ENCODE measurements at places on chromosomes 7 and 10.

DNA sequence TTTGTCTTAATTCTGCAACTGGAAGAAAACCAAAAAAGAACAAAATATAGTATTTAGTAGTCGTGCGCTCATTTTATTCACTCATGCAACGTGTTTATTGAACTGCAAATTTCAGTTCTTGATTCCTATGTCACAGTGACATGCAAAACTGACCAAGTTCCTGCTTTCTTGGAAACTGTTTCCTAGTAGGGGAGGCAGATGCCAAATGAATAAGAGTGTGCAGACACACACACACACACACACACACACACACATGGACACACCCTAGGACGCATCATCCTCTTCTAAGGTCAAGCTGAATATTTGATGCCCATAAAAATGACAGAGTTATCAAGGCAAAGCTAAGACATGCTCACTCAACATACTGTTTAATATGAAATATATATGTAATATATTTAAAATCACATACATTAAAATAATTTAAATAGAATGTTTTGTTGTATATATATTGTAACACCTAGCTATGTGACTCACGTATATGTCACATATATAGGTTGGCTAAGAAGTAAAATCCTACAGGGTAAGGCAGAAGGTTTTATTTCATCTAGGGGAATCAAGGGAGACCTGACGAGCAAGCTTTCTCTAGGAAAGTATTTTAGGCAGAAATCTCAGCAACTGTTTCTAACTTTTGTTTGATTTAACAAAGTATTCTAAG, 79.6 kb downstream of the SVIL start:
- DNase-seq: no peak

DNA sequence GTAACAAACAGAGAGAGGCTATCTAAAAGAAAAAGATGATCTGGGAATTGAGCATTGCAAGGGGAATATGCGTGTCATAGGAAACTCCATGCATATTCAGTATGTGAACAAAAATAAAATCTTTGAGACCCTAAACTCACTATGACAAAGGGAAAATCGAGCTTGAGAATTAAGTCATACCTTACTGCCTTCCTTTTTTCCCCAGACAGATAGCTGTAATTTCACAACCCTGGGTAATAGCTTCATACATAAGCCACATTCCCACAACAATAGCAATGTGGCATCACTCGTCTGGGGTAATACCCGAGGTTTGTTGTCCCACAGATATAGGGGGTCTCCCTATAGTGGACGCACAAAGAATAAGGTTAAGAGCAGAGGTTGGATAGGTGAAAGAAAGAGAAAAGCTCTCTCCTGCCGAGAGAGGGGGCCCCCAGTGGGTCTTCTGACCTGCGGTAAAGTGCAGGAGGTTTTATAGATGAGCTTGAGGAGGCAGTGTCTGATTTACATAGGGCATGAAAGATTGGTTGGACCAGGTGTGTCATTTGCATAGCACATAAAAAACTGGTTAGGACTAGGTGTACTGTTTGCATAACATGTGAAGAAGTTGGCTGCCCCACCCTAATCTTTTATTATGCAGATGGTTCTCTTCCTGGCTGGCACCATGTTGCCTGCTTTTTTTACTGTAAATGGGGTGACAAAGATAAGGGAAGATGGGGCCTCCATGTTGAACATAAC, 11.6 kb downstream of the CYP3A43 start:
- no peak for DNase-seq

GRCh38 chr10:80701706-80702105, 164.0 kb downstream of the SH2D4B start:
- no peak for DNase-seq

- DNase-seq: peak; percentile 55
Observed at GRCh38 chr7:139775829-139776266, 1.9 kb downstream of the HIPK2 start.

DNA sequence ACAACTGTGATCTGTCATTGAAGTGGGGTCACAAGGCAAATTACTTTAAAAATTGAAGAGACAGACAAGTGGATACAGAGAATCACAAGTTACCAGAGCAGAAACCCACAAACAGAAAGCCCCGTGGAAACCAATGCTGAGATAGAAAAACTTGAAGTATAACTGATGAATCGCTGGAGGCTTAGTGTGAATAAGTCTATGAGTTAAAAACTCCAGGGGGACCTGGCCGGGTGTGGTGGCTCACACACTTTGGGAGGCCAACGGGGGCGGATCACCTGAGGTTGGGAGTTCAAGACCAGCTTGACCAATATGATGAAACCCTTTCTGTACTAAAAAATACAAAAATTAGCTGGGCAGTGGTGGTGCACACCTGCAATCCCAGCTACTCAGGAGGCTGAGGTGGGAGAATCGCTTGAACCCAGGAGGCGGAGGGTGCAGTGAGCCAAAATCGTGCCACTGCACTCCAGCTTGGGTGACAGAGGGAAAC, 69.7 kb upstream of the ZNRF2 start:
- DNase-seq: no peak

All from stimulated activated CD4-positive, alpha-beta T cell treated with anti-CD3 and anti-CD28 coated beads, Interleukin-1b, Interleukin-23, amount 100 ng/mL, for 48 hours (primary cell).